ENCODE measurements at places on chromosomes 2 and 18.

- DNase-seq, result no peak
Observed at GRCh38 chr18:3664563-3665178, 214.7 kb downstream of the TGIF1 start.

- DNase-seq, result no peak
Observed at GRCh38 chr2:195649629-195650190, 7.3 kb upstream of the SLC39A10 start.

- DNase-seq, result no peak
Observed at GRCh38 chr18:79394534-79395307, 1.0 kb upstream of the NFATC1 start.

DNA sequence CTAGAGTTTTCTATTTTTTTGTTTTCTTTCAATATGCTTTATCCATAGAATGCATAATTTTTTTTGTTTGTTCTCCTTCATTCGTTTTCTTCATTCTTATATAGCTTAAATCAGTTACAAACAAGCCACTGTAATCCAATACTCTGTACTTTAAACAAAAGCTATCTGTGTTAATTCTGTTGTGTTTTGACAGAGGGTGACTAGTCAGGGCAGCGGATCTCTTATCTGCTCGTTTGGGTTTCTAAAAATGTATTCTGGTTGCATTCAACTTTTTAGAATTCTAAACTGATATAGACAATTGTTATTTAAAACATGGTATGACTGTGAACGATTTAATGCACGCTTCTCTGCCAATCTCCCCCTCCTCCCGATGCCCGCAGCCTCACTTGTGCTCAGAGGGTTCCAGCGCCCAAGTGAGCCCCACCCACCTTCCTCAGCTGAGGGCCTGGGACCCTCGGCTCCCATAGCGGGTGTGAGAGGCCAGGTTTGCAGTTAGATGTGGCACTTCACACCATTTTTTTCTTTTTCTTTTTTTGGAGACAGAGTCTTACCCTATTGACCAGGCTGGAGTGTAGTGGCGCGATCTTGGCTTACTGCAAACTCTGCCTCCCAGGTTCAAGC lies 44.1 kb downstream of the NCK2 start:
- DNase-seq, result no peak

GRCh38 chr2:58876126-58876525 lies 635.0 kb upstream of the FANCL start:
- DNase-seq, result no peak

DNA sequence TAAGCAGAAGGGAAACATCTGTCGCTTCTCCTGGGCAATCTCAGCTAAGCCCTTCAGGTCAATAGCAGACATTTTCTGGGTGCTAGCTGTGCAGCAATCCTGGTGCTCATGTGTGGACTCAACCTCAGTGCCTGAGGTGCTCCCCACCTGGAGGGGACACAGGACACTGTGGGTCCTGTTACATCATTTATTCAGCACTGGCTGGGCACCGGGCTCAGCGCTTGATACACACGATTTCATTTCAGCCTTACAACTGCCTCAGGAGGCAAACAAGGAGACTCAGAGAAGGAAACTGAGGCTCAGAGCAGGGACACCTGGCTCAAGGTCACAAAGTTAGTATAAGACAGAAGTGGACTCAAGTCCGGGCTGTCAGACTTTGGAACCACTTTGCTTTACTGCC lies 46.7 kb downstream of the MARCO start:
- no peak for DNase-seq

- DNase-seq, result no peak
Observed at GRCh38 chr18:76385681-76385975, 109.4 kb downstream of the ZNF516 start.

- DNase-seq, result no peak
Observed at GRCh38 chr2:160052531-160052930, 9.9 kb downstream of the PLA2R1 start.

DNA sequence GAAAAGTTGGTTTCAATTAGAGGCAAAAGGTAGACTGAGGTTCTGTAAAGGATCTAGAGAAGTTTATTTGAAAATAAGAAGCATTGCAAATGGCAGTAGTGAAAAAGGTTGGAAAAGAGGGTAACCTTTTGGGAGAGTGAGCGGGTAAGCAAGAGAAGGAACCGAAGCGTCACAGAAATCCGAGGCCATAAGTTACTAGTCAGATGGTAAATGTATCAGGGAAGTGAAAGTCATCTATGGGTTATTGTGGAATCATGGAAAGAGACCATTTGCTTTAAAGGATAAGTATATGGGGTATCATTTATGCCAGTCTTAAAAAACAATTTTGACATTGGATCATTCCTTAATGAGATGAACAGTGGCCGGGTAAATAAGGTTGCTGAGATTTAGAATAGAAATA lies 30.5 kb downstream of the EML4 start:
- no peak for DNase-seq

- peak; percentile 69 for DNase-seq
Observed at GRCh38 chr2:172256886-172257285, 154.2 kb upstream of the DLX2 start.

GRCh38 chr2:172208791-172209325 lies 106.2 kb upstream of the DLX2 start:
- DNase-seq, result no peak

DNA sequence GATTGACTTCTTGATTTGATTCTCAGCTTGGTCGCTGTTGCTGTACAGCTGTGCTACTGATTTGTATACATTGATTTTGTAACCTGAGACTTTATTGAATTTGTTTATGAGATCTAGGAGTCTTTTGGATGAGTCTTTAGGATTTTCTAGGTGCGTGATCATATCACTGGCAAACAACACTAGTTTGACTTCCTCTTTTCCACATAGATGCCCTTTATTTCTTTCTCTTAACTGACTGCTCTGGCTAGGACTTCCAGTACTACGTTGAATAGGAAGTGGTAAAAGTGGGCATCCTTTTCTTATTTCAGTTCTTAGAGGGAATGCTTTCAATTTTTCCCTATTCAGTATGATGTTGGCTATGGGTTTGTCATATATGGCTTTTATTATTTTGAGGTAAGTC lies 101.3 kb downstream of the OSBPL1A start:
- DNase-seq, result no peak

- DNase-seq, result no peak
Observed at GRCh38 chr2:128091726-128092080, 703 bp downstream of the UGGT1 start.

DNA sequence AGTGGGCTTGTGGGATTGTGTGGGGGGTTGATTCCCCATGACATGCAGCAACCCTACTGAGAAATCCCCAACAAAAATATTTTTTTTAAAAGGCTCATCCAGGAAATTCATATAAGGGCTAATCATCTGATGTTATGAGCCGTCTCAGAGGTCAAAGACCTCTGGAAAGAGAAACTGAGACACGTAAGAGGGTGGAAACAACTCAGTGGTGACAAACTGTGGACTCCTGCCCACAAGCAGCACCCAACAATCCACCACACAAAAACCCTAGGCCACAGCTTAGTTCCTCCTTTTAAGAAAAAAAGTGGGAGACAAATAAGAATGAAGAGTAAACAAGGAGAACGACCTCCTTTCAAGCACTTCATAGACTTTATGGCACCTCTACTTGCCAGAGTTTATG lies 1096.1 kb upstream of the NRXN1 start:
- no peak for DNase-seq

All from NCI-H2171 (cell line).